HCT116 (cell line): ENCODE measurements at places on chromosomes 5 and 9.

- no peak for DNase-seq
Observed at GRCh38 chr9:110777196-110777875, 108.7 kb downstream of the MUSK start.

DNA sequence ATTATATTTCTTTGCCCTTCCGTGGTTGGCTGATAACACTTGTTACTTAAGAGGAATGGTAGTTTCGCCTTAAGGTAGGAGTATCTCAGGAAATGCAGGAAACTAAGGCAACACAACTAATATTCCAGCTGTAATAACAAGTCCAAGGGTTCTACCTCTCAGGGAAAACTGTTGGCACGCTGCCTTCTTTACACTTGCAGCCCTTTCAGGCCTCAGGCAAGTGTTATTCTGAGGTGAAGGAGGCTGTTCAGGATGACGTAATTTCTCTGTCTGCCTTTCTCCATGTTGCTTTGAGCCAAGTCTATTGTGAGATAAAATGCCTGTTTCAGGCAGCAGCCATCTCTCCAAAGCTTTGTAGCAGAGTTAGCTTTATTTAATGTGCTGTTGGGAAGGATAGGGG is 38.0 kb downstream of the VCAN start:
- no peak for DNase-seq

GRCh38 chr9:133684121-133684935 is 48.2 kb downstream of the DBH start:
- no peak for DNase-seq

DNA sequence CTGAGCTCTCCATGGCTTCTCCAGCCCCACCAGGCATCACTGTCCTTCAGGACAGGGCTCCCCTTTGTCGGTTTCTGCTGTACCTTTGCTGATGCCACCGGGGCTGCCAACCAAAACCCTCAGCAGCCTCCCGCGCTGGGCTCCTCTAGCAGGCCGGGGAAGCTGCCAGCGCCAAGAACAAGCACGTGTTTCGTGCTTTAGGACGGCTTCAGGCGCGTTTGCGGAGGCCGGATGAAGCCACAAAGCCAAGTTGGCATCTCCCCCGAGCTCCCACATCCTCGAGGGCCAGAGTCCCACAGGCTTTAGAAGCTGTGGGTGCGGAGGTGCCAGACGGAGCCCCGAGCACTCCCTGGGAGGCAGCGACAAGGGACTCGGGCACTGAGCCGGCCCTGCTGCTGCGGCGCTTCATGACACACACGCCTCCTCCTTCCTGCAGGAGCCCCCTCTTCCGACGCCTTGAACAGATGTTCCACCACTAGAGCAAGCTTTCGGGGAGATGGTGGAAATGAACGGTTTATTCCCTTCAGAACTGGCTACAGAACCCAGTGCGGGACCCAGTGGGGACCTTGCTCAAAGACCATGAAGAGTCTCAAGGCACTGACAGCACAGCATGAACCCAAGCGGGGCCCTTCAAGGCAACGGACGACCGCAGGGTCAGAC is 36.7 kb downstream of the SARDH start:
- DNase-seq: no peak

DNA sequence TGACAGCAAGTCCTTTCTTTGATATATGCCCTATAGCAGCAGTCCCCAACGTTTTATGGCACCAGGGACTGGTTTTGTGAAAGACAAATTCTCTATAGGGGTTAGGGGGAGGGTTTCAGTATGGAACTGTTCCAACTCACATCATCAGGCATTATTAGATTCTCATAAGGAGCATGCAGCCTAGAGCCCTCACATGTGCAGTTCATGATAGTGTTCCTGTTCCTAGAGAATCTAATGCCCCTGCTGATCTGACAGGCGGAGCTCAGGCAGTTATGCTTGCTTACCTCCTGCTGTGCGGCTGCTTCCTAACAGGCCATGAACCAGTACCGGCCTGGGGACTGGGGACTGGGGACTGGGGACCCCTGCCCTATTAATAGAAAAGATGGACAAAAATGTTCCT is 2.7 kb upstream of the RAPGEF6 start:
- DNase-seq: no peak

- DNase-seq: no peak
Observed at GRCh38 chr5:142862594-142862993, 92.4 kb downstream of the ARHGAP26 start.

DNA sequence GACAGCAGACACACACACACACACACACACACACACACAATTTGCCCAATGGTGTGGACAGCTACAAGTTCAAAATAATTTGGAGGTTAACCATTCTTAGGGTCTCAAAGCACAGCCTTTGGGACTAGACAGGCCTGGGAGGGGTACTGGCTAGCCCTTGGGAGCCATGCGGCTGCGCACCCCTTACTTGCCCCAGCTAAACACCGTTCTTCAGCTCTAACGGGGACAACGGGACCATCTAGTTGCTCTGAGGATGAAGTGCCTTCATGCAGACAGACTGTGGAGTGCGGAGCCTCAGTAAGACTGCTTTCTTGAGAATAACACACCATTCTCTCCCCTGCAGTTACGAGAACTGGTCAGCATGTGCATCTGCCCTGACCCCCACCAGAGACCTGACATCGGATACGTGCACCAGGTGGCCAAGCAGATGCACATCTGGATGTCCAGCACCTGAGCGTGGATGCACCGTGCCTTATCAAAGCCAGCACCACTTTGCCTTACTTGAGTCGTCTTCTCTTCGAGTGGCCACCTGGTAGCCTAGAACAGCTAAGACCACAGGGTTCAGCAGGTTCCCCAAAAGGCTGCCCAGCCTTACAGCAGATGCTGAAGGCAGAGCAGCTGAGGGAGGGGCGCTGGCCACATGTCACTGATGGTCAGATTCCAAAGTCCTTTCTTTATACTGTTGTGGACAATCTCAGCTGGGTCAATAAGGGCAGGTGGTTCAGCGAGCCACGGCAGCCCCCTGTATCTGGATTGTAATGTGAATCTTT is 64.6 kb downstream of the PSMB7 start:
- DNase-seq: no peak

DNA sequence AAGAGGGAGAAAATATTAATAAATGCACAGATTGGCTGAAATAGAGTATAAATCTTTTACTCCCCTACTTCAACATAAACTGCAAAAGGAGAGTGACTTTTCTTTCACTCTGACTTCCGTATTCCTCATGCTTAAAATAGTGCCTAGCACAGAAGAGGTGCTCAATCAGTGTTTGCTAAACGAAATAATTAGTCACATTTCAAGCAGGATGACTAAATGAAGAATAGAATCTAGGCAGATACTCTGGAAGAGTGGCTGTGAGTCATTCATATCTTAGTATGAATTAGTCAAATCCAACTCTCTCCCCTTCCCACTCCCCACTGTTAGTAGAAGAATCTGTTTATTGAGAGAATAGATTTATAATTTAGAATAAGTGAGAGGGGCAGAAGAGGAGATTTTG is 4.8 kb downstream of the CD274 start:
- no peak for DNase-seq

- DNase-seq: no peak
Observed at GRCh38 chr9:130129432-130130061, 42.7 kb upstream of the NCS1 start.

GRCh38 chr9:87267251-87268070 is 230.2 kb upstream of the DAPK1 start:
- DNase-seq: no peak

DNA sequence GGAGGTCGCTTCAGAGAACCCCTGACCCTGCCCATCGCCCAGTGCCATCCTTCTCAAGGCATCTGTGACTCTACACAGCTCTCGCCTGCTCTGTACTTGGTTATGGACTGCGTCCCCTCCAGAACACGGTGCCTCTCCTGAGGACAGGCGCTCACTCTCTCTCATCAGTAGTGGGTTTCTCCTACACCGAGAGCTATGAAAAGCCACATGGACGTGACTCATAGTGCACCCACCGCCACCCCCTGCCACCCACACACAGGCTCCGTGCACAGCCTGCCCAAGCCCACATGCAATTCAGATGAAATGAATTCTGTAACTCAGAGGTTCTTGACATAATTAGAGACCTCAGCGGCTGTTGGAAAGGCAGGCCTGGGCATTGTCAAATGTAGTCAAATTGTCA is 13.9 kb downstream of the GTF3C5 start:
- no peak for DNase-seq

DNA sequence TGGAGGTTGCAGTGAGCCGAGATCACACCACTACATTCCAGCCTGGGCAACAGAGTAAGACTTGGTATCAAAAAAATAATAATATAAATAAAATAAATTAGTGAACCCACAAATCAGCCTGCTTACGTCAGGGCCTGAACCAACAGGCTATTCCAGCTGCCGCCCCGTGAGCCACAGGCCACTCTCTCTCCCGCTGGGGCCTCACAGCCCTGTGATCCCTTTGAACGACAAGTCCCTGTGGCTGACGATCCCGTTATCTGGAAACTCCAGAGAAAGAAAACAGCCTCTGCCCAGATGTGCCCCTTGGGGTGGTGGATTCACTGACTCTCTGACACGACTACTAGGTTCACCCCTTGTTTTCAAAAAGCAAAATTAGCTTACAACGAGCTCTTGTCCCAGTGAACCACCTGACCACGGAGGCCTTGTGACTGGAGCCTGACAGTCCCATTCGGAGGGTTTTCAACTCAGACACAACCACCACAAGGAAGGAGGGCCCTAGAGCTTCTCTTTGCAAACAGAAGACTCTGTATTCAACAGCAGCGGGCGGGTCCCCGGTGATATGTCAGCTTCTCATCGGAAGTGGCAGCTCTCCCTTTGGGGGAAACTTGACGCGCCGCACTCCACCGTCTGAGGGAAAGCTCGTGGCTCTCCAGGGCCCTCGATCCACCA is 4.4 kb upstream of the DIPK1B start:
- no peak for DNase-seq

- DNase-seq: no peak
Observed at GRCh38 chr5:141529002-141529401, 40.1 kb downstream of the PCDHGC5 start.

DNA sequence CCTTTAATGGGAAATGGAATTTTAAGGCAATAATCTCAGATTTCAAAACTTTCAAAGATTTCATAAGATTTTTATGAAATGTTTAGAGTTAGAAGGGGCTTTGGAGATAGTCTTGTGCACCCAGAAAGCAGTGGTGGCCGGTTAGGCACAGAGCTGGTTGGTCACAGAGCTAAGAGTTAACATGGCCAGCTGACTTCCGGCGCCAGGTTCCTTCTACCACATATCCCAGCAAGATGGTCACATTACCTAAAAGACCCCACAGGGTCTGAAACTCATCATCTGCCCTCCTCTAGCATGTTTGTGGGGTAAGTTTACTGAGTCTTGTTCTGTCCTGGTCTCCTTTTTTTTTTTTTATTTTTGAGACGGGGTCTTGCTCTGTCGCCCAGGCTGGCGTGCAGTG is 19.3 kb downstream of the QRFP start:
- DNase-seq: no peak

DNA sequence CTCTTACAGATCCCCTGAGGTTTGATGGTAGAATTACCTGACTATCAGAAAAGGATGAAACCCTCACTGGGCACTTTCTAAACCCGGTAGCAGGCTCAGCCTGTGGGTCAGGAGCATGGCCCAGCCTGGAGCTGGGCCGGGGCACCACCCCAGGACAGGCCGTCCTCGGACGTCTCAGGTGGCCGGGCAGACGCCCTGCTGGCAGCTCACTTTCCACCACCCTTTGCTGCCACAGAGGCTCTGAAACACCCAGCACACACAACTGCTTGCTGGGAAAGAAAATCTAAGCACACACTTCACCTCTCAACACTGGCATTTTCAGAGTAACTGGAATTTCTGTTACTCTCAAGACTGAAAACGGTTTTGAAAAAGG is 4.4 kb downstream of the UBAC1 start:
- DNase-seq: no peak

- DNase-seq: no peak
Observed at GRCh38 chr9:131104016-131104740, 7.8 kb downstream of the AIF1L start.

DNA sequence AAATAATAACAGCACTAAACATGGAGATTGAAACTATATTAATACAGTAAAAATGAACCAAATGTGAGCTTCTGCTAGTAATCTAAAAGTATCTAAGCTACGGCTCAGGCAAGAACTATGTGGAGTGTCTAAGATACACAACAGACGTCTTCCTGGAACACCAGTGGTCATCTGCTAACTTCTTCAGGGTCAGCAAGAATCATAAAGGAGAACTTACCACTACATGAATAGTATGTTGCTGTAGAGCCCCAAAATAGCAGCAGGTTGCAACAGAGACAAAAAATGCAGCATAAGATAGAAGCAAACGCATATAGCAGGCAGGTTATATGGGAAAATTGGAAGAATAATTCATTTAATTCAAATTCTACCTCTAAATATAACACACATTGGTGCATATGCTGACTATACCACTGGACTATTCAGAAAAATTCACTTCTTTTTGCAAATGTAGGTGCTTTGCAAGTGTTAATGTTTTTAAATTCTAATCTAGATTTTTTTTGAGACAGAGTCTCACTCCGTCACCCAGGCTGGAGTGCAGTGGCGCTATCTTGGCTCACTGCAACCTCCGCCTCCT is 27.1 kb downstream of the DCTN4 start:
- DNase-seq: no peak

DNA sequence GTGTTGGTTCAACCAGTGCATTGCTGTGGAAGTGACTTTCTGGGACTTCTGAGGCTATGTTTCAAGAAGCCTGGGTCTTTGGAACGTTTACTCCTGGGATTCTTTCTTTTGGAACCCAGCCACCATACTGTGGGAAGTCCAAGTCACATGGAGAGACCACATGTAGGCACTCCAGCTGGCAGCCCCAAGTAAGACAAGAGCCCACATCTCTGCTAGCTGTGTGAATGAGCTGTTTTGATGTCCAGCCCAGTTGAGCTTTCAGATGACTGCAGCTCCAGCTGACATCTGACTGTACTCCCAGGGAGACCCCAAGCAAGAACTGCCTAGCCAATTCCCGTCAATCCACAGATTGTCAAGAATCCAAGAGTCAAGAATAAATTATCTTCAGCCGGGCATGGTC is 60.1 kb upstream of the SPATA31D4 start:
- DNase-seq: no peak

DNA sequence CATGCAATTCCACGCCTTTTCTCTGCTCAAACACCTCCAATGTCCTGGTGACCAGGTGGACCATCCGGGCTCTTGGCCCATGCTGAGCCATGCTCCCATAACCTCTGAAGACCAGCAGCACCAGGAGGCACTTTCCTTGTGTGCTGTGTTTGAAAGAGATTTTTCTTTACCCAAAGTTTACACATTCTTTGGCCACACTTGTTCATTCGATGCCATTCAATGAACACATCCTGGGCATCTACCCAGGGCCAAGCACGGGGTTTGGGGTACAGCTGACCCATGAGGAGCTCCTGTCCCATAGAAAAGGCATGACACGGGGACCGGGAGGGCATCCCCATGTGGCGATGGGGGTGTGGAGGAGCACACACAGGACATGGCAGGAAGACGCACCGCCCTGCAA is 77.1 kb upstream of the IRX1 start:
- no peak for DNase-seq

DNA sequence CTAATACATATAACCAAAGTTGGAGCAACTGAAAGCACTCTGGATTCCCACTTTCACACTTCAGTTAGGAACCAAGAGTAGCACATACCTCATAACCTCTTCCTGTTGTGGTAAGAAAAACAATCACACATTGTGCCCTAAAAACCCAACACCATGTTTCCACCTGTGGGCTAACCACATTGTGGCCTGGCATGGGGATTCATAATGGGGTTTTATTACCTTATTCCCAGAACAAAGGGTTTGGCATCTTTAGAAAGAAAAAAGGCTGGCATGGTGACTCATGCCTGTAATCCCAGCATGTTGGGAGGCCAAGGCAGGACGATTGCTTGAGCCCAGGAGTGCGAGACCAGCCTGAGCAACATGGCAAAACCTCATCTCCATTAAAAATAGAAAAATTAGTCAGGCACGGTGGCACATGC is 60.6 kb downstream of the HSD17B3 start:
- peak; percentile 82 for DNase-seq

- no peak for DNase-seq
Observed at GRCh38 chr5:4204276-4205141, 608.9 kb downstream of the IRX1 start.
